ENCODE measurements at places on chromosomes 1 and 21.

DNA sequence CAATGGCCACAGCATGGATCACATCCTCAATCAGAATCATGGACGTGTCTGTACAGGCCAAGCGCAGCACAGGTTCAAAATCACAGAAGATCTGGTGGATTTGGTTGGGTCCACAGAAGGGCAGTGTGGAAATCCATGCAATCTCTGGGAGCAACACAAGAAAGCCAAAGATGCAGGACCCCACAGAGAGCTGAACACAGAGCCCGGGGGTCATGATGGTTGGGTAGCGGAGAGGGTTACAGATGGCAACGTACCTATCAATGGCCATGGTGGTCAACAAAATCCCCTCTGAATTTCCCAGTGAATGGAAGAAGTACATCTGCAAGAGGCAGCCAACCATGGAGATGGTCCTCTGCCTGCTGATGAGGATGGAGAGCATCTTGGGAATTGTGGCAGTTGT is 3.9 kb upstream of the OR6K3 start:
- no peak for DNase-seq

DNA sequence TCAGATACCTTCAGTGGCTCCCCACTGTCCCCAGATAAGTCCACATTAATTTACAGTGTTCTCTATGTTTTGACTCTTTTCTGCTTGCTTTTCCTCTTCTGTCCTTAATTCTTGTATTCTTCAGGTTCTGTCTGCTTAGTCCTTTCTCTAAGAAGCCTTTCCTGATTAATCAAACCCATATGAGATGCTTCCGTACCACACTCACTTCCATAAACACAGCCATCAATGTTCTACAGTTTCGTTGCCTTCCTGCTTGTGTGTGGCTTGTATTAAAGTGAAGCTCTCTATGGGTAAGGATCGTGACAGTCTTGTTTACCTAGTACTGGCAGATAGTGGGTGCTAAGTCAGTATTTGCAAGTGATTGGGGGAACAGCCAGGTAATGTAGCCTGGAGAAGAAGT is 75.9 kb downstream of the PRDM2 start:
- no peak for DNase-seq

DNA sequence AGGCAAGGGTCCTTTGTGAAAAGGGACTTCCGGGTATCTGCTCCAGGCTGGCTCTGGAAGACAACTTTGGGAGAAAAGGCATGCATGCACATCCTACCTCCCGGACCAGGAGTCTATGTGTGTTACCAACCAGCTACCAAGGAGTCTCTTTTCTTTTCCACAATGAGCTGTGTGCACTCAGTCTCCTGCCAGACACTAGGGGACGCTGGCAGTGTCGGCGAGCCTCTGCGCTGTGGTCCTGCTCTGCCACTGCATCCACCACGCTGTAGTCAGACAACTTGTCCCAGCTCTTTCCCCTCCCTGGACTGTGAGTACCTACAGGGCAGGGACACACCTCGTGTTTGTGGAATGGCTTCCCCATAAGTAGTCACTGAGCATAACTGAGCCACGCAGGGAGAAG is 5.1 kb upstream of the SSR2 start:
- DNase-seq, result no peak

- no peak for DNase-seq
These were observed 24.2 kb downstream of the MTARC1 start for GRCh38 chr1:220810963-220811362.

DNA sequence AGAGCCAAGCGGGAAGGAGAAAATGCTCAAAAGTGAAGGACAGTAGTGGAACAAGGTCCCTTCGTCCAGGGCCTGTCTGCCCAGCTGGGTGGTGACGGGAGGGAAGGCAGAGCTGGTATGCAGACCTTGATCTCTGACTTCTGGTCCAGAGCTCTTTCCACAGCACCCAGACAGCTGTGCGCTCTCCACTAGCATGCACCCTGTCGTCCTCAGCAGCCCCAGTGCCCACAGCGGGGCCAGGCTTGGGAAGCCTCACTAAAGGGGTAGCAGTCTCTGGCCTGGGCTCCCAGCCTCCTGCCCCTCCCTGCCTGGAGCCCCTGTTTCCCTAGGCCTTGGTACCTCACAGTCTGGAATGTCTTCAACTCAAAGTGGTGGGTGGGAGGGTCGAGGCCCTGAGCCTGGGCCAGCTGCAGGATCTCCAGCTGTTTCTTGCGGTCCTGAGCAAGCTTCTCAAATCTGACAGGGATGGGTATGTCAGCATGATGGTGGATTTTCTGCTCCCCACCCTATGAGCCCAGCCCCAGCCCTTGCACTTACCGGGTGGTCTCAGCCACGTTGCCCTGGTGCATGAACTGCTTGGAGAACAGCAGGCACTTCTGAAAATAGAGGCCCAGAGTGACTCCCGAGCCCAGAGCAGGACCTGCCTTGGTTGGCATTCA is 10.0 kb downstream of the CC2D1B start:
- no peak for DNase-seq

- DNase-seq, result no peak
These were observed 30.6 kb upstream of the DDAH1 start for GRCh38 chr1:85495556-85495955.

GRCh38 chr1:29864431-29865022 is 628.2 kb downstream of the PTPRU start:
- DNase-seq, result no peak

- DNase-seq, result no peak
These were observed 645.0 kb upstream of the PTBP2 start for GRCh38 chr1:96076589-96076988.

DNA sequence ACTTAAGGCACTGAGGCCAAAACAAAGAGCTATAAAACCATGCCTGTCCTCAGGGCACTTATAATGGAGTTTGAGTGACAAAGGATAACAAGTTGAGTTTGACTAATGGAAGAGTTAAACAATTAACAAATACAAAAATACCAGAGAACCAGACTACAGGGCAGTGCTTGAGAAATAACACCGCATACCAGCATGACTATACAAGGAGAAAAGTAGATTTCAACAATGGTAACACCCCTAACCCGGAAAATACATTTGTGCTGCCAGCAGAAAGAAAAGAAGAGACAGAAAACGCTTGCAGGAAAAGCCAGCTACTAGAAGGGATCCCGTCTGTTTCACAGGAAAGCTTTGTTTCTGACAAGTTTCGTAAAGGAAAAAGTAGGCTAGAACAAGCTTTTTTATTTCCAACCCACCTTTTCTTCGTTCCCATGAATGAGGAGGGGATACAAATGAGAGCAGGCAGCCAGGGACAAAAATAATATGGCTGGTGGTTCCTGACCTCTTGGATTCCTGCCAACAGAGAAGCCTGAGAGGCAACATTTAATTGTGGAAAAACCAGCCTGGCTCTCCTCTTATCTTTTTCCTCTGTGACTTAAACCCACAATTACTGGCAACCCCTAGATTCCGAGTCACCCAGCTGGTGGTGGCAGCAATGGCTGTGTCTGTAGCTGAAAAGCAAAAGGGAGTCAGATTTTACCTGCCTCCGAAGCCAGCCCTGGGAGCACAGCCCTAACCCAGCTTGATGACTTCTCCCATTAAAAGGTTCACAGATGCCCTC is 56.5 kb downstream of the WLS start:
- no peak for DNase-seq

DNA sequence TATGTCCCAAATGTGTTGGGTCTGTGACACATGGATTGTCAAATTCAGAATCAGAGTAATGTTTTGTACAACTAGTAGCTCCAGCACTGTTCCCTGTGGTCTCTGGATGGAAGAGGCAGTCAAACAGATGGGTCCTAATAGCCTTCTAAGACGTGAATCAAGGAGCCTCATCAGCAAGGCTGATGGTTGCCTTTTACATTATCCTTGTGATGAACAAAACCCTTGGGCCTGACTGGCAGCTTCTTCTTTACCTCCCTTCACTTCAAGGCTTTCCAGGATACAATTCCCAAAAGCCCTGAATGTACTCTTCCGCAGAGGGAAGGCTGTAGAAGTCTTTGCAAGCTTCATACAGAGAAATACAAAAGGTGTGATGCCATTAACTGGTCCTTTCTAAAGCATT is 633.3 kb downstream of the USP25 start:
- DNase-seq, result no peak

DNA sequence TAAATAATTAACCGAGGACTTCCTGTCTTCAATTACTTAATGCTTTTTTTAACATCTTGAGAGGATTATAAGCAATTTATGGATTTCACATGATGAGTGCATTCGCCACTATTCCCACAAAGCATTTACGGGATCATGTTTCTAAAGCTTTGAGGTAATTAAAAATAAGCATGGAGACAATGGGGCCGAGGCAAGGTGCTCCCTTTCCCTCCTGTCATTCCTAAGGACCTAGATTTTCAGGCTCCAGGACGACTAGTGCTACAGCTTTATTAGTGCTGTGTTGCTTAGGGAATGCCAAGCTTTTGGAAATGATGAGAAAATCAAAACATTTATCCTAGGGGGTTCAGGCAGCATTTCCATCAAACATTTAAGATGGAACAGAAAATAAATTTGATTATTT is 209.2 kb downstream of the KCTD3 start:
- no peak for DNase-seq

DNA sequence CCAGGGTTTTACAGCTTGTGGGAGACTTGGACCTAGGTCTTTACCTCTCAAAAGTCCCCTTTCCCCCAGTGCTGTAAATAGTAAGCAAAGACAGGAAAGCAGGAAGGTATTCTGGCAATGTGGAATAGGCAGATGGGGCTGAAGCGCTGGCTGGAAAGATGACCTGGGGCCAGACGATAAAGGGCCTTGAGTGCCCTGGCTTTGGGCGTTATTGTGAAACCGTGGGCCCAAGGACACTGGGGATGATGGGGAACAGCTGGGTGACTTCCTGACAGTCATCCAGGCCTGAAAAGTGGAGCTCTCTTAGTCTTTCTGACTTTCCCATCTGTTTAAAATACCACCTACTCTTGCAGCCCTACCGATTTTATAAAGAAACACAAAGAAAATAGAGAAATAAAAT is 16.3 kb downstream of the URB2 start:
- no peak for DNase-seq
